Stimulated activated CD4-positive, alpha-beta T cell treated with anti-CD3 and anti-CD28 coated beads, Interleukin-2, amount 100 ng/mL, for 4 hours (primary cell): ENCODE measurements at places on chromosomes 13 and 19.
A peak's percentile ranks its signal among the peaks of the same experiment; 100 is the strongest.

GRCh38 chr19:47229676-47230053, 1.3 kb downstream of the BBC3 start:
- DNase-seq = no peak

- peak; percentile 73 for DNase-seq
Observed at GRCh38 chr19:47391510-47392223, 27.7 kb downstream of the MEIS3 start.

- no peak for DNase-seq
Observed at GRCh38 chr19:41617941-41618730, 8.7 kb downstream of the CEACAM4 start.

GRCh38 chr19:54630782-54631181, 498 bp downstream of the LILRB1 start:
- no peak for DNase-seq

DNA sequence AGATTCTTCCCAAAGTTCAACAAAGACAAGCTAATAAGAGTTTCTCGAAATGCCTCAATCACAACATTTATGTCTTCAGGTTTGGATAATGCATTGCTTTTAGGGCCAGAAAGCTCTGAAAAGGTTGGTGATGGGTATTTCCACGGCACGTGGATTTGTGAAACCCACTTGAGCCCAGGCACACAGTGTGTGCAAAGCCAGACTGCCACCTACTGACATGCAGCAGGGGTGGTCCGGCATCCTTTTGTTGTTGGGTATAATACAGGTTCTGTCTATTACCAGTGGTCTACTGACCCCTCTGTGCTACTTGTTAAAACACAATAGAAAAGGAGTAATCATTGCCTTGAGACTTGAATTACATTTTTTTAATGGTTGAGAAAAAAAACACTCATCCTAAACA, 225.6 kb downstream of the RAP2A start:
- no peak for DNase-seq

DNA sequence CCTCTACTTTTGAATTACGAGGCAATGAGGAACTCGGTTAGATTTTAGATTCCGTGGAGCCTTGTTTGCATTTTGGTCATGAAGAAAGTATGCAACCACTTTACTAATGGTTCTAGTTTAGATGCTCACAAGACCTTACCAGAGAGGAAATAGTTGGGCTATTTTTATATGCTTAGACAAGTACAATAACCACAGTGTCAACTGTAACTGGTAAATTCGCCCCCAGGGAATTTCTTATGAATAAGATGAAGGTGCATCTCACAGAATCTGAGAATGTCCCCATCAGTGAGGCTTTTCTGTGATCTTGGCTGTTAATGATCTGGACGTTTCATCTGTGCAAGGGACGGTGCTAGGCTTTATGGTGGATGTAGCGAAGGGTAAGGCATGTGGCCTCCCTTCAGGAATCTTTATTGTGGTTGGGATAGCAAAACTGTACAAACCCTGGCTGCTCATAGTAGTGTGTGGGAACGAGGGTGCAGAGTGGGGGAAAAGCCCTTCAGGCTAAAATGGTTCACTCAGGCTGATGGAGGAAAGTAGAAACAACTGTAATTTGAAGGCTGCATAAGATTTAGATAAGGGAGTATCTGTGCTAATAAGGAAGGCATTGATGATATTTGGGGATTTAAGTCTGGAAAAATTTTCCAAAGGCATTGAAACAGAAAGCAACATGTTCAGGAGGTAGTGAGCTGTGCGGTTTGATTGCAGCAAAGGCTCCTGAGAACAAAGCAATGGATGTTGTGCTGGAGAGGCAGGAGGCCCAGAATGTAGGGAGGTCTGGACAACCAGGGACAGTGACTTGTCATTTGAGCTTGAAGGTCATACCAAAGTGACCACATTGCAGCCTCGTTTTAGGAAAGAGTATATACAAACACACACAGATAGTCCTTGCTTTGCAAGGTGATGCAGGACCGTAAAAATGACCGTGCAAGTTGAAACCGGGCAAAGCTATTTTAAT, 28.4 kb downstream of the UBAC2 start:
- DNase-seq = no peak

- DNase-seq = no peak
Observed at GRCh38 chr13:97397267-97397666, 36.7 kb upstream of the RAP2A start.

GRCh38 chr13:65260946-65261891, 1968.9 kb downstream of the PCDH9 start:
- no peak for DNase-seq

DNA sequence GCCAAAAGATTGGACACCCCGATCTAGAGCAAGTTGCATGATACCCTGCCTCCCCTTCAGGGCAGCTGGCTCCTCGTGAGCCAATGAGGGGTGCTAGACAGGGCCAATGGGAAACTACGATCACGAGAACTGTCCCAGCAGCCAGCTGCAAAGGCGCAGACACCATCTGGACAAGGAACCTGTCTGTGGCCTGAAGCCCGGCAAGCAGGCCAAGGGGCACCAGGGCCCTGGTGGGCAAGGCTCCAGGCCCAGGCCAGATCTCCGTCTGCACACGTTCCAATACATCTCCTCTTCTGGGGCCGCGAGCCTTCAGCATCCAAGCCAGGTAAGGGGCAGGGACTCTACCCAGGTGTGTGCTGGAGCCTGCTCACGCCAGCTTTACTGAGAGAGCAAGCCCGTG, 20.2 kb downstream of the MED26 start:
- DNase-seq = no peak

DNA sequence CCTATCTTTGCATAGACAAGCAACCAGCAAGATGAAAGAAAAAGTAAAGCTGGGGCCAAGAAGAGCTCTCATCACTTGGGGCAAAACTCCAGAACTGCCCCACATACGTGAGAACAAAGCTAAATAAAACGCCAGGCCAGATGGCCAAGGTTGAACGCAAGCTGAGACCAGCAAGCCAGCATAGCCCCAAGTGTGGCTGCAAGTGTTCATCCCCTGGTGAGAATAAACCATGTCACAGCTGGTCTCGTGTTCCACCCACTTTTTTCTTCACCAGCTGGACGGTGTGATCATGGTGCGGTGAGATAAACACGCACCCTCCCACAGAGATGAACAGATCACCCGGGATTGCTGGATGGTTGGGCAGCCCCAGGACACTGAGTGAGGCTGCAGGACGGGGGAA, 109.6 kb upstream of the CACNA1A start:
- no peak for DNase-seq

- no peak for DNase-seq
Observed at GRCh38 chr19:39969681-39970424, 1.1 kb upstream of the PSMC4 start.

DNA sequence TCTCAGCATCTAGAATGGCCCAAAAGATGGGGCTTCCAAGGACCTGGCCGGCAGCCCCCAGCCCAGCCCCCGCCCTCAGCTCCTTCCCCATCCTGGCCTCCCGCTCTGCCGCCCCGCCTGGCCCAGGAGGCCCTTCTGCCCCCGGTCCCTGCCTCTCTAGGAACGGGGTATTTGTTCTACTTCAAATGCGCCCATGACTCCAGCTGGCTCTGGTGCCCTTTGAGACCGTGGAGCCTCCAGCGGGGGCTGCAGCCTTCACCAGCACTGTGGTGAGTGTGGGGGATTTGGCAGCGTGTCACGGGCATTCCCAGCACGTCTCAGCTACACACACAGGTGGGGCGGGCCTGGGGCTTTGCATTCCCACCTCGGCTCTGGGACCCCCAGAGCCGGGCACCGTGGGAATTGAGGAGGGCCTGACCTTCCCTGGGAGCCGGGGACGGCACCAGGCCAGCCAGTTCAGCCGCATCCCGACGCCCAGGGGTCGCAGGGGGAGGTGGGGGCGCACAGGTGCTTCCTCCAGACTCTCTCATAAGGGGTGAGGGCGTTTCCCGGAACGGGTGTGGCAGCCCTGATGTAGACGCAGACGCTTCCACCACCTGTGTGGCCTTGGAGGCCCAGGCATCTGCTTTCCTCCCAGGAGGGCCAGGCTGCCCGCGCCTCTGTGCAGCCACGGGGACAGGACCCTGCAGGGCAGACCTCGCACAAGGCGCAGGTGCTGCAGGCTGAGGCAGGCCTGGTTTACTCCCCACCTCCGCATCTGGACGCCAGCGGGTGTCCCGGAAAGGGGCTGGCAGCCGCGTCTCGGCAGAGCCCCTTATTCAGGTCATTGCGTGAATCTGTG, 947 bp downstream of the ATP4B start:
- no peak for DNase-seq

DNA sequence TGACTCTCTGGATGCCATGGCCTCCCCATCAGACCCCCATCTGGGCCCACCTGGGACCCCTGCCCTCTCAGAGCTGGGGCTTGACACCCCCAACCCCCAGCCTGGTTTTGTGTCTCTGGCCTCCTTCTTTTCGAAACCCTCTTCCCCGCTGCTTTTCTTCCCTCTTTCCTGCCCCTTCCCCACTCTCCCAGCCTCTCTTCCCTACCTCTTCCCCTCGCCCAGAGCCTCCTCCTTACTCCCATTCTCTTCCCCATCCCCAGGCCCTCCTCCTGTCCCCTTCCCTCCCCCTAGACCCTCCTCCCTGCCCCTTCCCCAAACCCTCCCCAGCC, 2.1 kb downstream of the TNFSF9 start:
- no peak for DNase-seq

- no peak for DNase-seq
Observed at GRCh38 chr13:37187105-37187504, 81.6 kb upstream of the CSNK1A1L start.

DNA sequence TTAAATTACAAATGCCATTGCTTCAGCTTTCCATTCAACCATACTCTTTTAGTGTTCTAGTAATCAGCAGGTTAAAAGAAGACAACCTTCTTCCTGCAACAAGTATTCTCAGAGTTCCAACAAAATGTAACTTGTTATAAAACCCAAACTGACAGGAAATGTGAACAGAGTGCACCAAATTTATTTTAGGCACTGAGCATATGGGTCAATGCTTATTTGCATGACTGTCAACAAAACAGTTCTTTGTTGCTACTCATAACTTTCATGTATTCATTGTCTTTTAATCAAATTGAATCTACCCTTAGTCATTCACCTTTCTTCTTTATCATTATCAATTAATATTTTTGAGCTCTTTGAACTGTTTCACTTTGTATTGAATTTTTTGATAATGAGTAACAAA, 554.1 kb downstream of the DACH1 start:
- no peak for DNase-seq

GRCh38 chr13:99564386-99564785, 63.1 kb downstream of the TM9SF2 start:
- no peak for DNase-seq

DNA sequence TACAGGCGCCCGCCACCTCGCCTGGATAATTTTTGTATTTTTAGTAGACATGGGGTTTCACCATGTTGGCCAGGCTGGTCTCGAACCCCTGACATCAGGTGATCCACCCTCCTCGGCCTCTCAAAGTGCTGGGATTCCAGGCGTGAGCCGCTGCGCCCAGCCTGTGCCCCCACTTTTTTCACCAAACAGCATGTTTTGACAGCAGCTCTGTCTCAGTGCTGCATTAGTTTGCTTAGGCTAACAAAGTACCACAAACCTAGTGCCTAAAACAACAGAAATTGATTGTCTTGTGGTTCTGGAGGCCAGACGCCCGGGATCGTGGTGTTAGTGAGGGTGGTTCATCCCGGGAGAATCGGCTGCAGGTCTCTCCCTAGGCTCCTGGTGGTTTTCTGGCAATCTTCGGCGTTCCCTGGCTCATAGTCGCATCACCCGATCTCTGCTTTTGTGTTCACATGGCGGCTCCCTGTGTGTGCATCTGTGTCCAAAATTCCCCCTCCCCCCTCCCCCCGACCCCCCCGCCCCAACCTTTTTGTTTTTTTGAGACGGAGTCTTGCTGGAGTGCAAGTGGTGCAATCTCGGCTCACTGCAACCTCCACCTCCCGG, 30.0 kb downstream of the MYH14 start:
- no peak for DNase-seq

DNA sequence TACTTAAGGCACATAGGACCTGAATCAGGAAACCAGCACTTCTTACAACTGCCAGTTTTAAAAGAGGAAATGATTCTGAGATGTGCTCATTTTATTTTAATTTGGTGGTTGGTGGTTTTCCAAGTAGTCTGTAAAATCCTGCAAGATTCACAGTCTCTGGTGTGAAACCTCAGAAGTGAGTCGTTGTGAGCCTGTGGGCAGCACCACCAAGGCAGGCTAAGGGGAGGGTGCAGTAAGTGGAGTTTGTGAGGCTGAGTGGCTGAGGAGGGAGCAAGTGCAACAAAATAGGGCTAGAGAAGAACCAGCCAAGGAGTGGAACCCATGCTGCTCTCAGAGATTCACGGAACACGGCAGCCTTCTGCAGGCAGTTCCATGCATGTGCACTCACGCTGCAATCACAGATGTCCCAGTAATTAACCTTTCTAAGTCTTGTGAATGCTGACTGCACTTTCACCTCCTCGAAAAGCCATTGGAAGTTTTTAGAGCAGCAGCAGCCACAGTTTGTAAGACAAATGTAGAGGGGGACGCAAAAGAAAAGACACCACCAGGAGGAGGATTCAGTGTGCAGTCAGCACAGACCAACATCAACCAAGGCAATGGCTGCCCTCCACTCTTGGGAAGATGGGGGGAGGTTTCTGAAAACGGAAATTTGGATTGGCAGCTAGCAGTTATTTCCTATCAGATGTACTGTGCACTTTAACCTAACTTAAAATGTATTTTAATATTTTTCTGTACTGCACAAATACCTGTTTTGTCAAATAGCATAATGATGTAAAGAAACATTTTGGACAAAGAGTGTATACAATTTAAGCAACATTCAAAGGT, 44.9 kb downstream of the ESD start:
- peak; percentile 1 for DNase-seq

DNA sequence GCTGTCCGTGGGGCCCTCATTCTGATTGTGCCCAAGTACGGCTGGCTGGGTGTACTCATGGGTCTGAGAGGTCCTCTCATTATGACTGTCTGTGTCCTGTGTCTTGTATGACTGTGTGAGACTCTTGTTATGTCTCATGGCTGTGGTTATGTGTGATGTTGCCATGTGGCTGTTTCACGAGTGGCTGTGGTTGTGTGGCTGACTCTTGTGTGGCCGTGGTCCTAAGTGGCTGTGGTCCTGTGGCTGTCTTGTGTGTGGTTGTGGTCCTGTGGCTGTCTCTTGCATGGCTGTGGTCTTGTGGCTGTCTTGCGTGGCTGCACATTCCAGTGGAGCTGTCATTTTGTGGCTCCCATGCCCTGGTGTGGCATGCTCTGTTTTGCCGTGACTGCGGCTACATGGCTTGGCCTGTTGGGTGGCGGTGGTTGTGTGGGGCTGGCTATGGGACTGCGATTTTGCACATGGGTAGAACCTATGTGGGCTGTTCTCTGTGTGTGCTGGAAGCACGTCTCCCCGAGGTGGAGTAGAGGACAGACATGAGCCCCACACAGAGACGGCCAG, 2.5 kb downstream of the LYL1 start:
- no peak for DNase-seq
